ENCODE measurements at places on chromosomes 2 and 18.
A peak's percentile ranks its signal among the peaks of the same experiment; 100 is the strongest.

GRCh38 chr2:134259571-134259970 lies 5.7 kb downstream of the MGAT5 start:
- no peak for DNase-seq

DNA sequence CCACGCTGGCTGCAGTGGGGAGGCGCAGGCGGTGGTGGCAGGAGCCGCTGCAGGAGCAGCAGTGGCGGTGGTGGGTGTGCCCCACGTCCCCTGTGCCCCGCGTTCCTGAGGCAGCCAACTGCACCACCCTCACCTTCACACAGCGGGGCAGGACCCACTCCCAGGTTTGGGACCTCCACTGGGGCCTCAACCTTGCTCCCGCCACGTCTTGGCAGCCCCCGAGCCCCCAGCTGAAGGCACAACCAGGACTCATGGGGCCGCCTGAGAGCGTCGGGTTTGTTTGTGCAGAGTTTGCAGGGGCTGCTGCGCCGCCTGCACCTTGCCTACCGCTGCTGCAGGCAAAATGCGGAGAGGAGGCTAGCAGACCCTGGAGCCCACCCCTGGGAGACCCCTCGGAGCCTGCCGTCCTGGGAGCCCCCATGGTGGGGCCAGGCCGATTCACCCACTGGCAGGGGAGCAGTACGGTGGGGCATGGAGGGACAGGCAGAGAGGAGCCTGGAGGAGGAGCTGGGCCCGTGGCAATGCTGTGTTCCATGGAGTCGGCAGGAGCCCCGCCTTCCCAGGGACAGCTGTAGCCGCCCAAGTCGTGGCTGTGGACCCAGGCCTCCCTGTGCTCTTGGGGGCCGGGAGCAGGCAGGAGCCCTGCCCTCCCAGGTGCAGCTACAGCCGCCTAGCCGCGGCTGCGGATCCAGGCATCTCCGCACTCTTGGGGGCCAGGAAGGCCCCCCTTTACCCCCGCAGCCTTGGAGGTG lies 14.7 kb upstream of the EML6 start:
- H3K27ac ChIP-seq, result peak overlapping the region; percentile 31
- no peaks in the 10 kb centered on the region for H3K4me1 ChIP-seq
- H3K4me3 ChIP-seq, result no peak overlapping the region

DNA sequence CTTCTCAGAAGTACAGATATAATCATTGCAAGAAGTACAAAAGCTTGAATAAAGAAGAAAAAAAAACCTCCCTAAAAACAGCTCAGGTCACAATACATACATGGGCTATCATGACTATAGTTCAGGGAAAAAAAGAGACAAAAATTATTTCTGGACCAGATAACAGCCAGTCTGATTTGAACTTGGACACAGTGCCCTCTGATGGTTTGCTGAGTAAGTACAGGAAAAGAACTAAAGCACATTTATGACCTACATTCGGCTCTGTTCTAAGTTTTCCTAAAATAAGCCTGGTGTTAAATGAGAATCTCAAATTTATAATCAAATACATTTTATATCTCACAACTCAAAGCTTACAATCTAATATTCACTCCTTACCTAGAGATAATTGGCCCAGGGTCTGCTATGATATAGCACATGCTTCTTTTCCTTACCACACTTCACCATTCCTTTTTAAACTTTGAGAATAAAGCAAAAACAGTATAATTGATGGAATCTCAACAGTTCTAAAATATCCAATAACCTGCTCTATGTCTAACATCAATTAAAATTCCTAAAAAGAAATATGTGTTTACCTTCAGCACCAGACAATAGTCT lies 81.1 kb downstream of the RAPH1 start:
- H3K27ac ChIP-seq, result no peak overlapping the region
- no peaks in the 10 kb centered on the region for H3K4me1 ChIP-seq
- H3K36me3 ChIP-seq, result no peaks in the 10 kb centered on the region
- peak; percentile 40 for DNase-seq
- H3K4me3 ChIP-seq, result no peak overlapping the region

GRCh38 chr2:21599417-21599816 lies 475.6 kb downstream of the TDRD15 start:
- H3K36me3 ChIP-seq, result no peaks in the 10 kb centered on the region
- H3K27ac ChIP-seq, result no peak overlapping the region
- no peak overlapping the region for H3K4me3 ChIP-seq
- no peaks in the 10 kb centered on the region for H3K4me1 ChIP-seq

- H3K4me1 ChIP-seq, result peaks cover 32% of the 10 kb centered on the region
- no peak overlapping the region for H3K27ac ChIP-seq
These were observed 2.7 kb downstream of the METTL5 start for GRCh38 chr2:169822036-169822435.

- DNase-seq, result no peak
- H3K4me1 ChIP-seq, result peaks cover 16% of the 10 kb centered on the region
- no peaks in the 10 kb centered on the region for H3K36me3 ChIP-seq
- H3K4me3 ChIP-seq, result no peak overlapping the region
These were observed 2.1 kb upstream of the VWA3B start for GRCh38 chr2:98084869-98085238.

DNA sequence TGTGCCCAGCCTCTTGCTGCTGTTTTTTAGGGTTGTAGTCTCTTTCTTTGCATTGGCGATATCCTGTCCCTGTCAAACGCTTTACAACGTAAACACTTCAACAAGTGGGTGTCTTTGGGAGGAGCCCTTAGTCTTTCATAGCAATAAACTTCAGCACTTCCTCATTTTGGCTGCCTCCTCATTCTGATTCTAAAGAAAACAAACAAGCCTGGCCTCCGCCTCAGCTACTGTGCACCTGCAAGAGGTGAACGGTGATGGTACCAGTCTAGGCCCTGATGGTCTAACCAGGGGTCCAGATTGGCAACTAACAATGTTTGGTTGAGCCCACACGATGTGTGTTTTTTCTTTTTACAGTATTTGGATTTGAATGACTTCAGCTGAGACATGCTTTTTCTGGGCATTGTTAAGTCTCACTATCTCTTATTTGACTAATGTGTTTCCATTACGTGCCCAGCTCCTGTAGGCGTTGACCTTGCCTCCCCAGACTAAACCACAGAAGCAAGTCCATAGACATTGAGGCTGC lies 53.2 kb upstream of the CUL3 start:
- H3K4me3 ChIP-seq, result no peak overlapping the region
- no peak overlapping the region for H3K27ac ChIP-seq
- no peaks in the 10 kb centered on the region for H3K27me3 ChIP-seq
- DNase-seq, result no peak
- H3K4me1 ChIP-seq, result no peaks in the 10 kb centered on the region

DNA sequence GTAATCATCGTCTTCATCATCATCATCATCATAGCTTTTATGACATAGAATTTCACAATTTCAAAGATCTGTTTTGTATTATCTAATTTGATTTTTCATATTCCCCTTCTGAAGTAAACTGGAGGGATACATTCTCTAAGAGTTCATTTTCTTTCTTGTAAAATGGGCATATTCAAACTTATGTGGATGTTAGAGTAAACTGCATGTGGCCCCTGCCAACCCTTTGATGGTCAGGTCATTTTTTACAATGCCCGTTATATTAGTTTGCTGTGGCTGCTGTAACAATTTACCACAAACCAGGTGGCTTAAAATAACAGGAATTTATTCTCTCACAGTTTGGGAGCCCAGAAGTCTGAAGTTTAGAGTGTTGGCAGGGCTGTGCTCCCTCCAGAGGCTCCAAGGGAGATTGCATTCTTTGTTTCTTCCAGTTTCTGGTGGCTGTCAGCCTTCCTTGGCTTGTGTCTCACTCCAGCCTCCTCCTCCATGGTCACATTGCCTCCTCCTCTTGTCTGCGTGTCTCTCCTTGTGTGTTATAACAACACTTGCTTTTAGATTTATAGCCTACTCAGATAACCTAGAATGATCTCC lies 127.5 kb upstream of the MMADHC start:
- no peak overlapping the region for H3K27ac ChIP-seq
- no peaks in the 10 kb centered on the region for H3K36me3 ChIP-seq
- no peaks in the 10 kb centered on the region for H3K27me3 ChIP-seq
- H3K4me1 ChIP-seq, result no peaks in the 10 kb centered on the region
- peak; percentile 34 for DNase-seq

DNA sequence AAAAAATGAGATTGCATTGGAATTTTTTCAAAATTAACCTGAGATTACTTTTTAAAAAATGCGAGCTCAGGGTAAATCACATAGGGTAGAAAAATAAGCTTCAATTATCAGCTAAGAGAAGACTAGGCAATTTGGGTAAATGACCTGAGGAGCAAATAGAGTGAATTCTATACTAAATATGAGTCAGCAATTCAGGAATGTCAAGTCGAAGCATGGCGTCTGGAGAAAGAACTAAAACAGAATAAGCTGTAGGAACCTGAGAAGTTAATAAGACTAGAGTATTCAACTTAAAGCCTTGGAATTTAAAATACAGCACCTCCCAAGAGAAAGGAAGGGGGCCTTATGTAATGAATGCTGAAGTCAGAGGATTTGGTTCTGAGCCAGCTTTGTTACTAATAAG lies 487.0 kb downstream of the SUCLG1 start:
- no peak for DNase-seq
- no peak overlapping the region for H3K27ac ChIP-seq

DNA sequence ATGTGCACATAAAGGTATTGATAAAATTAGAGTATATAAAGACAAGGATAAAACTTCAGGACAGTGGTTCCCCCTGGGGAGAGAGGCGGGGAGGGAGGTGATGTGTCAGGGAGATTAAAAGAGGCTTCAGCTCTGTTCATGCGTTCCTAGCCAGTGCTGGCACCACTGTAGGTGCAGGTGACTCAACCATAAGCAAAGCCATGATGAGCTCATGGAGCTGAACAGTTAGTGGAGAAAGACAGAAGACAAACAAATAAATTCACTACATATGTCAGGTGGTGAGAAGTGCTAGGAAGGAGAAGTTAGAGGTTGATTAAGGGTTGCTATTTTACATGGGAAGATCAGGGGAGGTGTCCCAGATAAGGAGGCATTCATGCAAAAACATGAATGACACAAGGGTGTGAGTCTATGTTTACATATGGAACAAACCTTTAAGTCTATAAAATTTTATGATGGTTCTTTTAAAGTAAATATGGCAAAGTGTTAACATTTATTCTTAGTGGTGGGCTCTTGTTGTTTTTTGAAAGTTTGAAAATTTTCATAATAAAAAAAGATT lies 136.0 kb downstream of the ANKRD44 start:
- peak; percentile 61 for DNase-seq
- H3K4me3 ChIP-seq, result no peak overlapping the region
- no peak overlapping the region for H3K27ac ChIP-seq
- H3K36me3 ChIP-seq, result no peaks in the 10 kb centered on the region

DNA sequence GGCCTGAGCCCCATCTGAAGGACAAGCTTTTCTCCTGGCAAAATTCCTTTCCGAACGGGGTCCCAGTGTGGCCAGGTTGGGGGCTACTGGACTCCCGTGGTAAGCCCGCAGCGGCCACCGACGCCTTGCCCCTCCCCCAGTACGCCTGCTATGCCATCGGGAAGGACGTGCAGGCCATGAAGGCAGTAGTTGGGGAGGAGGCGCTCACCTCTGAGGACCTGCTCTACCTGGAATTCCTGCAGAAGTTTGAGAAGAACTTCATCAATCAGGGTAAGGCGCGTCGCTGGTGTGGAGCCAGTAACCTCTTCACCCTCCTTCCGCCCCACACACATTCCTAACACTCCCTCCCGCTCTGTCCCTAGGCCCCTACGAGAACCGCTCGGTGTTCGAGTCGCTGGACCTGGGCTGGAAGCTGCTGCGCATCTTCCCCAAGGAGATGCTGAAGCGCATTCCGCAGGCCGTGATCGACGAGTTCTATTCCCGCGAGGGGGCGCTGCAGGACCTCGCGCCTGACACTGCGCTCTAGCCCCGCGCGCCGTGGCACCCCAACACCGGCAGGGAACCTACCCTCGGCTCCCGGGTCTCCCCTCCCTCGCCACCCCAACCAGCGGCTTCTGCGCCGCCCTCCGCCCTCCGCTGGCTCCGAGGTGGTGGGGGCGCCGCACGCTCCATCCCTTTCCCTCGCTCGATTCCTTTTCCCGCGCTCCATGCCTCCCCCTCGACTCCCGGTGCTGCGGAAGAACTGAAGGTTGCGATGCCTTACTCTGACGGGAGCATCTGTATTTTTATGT lies 13.6 kb upstream of the ANKRD53 start:
- no peaks in the 10 kb centered on the region for H3K27me3 ChIP-seq
- peak; percentile 76 for DNase-seq
- H3K36me3 ChIP-seq, result no peaks in the 10 kb centered on the region
- H3K4me1 ChIP-seq, result peaks cover 6% of the 10 kb centered on the region
- peak overlapping the region; percentile 53 for H3K4me3 ChIP-seq

DNA sequence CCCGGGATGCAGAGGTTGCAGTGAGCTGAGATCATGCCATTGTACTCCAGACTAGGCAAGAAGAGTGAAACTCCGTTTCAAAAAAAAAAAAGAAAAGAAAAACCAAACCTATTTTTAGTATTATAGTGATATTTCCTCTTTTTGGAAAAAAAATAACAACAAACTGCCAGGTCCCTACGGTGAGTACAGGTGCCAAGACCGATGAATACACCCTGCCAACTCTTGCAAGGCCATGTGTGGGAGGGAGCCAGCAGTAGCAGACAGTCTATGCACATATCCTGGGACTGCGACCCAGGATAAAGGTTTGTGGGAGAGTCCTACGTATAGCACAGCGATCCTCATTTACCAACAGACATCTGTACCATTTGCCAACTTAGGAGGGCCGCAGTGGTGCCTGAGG lies 69.6 kb upstream of the DNMT3A start:
- H3K27me3 ChIP-seq, result no peaks in the 10 kb centered on the region
- no peak overlapping the region for H3K4me3 ChIP-seq
- no peaks in the 10 kb centered on the region for H3K36me3 ChIP-seq
- no peak overlapping the region for H3K27ac ChIP-seq
- no peaks in the 10 kb centered on the region for H3K4me1 ChIP-seq

DNA sequence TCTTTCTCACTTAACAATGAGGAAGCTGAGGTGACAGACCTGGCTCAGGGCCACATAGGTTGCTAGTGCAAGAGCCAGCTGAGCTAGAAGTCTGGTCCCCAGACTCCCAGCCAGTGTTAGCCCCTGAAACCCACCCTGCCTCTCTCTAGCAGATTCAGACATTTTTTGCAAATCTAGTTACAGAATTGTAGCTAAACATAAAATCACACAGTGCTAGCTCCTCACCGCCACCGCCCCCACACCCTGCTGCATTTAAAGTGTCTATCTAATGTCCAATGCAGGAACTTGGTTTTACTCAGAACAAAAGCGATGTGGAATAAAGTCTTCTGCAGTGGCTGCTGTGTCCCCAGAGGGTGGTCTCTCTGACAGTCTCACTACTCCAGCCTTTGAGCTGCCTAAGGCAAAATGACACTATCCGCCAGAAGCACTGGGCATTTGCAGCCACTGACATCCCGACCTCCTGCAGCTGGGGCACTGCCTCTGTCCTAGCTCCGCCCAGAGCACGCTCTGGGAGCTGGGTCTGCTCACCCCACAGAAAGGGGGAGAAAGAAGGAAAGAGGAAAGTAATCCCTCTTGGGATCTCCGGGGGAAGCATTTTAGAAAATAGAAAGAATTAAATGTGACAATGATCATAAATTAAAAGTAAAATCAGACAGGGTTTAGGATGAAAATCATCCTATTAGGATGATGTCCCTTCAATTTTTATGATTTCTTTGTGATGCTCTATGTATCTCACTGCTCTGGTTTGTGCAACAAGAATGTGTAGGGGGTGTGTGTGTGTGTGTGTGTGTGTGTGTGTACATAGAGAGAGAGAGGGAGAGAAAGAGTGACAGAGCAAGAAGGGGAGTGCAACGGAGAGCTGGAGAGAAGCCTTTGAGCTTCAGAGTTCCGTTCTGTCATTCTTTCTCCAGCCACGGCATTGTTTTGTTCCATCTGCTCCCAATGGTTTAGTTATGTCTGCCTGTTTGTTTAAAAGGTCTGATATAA lies 50.5 kb upstream of the ST8SIA3 start:
- no peaks in the 10 kb centered on the region for H3K4me1 ChIP-seq
- H3K36me3 ChIP-seq, result no peaks in the 10 kb centered on the region
- H3K27me3 ChIP-seq, result peaks cover 5% of the 10 kb centered on the region
- no peak overlapping the region for H3K27ac ChIP-seq
- no peak for DNase-seq
